ENCODE measurements at places on chromosomes 2 and 18.

DNA sequence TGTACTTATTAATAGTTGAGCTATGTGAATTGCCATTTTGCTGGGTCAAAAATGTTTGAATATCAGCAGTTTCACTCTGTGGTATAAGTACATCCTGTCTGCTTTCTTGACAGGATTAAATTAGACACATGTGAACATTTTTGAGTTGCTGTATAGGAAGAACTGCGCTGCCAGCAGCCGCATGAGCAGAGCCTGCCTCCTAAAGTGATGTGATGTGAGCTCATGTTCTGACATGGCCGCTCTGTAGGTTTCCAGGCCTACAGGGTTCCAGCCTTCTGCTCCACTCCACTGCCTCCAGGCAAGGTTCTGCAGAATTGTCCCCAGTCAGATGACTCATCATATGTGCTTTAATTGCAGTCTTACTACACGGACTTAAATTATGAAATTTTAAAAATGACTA lies 119.7 kb upstream of the NFATC1 start:
- no peak for DNase-seq

- no peak for DNase-seq
Measured at GRCh38 chr2:68936427-68936826, 16.3 kb downstream of the GKN2 start.

DNA sequence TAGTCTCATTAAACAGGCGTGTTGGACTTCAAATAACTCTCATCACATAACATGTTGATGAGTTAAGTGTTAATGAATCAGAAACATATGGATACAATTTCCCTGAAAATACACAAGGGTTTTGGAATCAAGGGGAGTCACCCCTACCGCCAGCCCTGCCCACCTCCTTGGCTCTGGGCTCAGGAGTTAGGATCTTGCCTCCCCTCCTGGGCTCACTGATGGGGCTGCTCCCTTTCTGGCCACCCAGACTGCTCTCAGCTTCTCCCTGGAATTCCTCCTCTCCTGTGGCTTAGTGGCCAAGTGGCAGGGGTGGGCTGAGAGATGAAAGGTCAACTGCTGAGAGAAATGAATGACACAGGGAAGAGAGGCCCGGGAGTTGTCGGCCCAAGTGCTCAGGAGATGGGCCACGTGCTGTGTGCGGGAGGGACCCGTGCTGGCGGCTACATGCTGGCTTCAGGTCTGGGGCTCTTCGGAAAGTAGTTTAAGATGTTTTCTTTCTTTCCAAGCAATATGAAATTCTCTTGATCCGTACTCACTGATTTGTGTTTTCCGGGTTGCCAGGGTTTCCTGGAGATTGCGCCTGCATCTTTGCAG lies 55.8 kb upstream of the TNP1 start:
- no peak for DNase-seq

- DNase-seq: no peak
Measured at GRCh38 chr2:55231546-55232083, 478 bp downstream of the CLHC1 start.

- no peak for DNase-seq
Measured at GRCh38 chr2:212940816-212941215, 210.6 kb downstream of the IKZF2 start.

DNA sequence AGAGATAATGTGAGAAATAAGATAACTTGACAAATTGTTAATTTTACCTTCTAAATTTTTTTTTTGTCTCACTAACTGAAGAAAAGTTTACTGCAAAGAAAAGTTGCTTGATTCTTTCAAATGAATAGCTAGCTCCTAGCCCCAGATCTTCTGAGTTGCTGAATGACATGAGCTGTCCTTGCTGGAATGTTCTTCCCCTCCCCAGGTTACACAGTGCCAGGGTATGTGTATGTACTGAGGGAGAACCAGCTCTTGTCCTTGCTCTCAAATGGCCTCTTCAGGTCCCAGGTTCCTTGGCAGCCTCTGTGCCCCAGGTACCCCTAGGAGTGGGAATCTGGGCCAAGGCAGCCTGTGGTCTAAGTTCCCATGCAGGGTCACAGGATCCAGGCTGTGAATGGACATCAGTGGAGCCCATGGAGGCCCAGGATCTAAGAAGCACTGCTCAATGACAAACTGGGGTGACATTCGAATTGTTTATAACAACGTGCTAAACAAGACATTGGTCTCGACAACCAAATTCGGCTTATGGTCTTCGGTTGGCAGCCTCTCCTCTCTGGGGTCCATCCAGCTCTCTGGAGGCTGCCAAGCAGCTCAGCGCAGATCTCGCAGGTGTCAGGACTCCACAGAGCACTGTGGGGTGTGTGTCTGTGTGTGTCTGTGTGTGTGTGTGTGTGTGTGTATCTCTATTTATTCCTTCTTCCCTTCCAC lies 17.1 kb upstream of the INO80C start:
- no peak for DNase-seq

DNA sequence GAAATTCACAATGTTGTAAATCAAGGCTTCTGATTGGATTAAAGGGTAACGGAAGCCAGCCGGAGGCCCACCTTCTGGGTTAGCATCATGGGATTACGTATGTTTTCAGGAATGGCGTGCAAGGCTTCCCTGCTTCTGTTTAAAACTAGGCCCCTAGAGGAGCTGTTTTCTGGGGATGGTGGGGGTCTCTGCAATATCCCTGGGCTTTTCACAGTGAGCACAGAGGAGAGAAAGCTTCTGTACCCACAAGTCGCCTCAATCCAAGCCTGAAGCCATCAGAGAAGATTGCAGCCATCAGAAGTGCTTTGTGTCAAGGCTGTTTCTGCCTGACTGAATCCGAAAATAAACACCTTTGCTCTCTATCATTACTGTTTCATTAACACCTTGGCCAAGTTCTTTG lies 226.9 kb upstream of the SMIM21 start:
- no peak for DNase-seq

DNA sequence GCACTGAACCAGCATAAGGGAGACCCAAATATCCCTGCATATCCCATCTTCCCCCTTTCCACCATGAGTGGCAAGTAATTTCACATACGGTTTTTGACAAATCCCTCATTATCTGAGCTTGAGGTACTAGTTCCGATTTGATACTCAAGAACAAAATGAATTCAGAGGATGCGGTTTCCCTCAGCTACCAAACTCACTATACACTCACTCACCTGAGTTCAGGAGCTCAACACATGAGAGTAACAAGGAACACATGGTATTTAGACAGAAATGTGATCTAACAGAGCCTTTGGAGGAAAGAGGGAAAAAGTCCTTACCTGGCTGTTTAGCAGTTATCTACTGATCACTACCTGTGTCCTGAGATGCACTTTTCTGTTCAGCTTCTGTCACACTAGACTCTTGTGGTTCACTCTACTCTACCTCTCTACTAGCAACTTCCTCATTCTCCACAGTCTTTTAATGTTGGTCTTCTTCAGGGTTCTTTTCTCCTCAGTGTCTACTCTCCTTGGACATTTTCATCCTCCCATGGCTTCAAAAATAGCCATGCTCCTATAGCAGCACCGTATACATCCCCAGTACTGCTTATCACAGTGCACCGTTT lies 25.1 kb downstream of the ASXL2 start:
- no peak for DNase-seq

- DNase-seq: no peak
Measured at GRCh38 chr2:108228006-108228405, 11.8 kb upstream of the SULT1C3 start.

DNA sequence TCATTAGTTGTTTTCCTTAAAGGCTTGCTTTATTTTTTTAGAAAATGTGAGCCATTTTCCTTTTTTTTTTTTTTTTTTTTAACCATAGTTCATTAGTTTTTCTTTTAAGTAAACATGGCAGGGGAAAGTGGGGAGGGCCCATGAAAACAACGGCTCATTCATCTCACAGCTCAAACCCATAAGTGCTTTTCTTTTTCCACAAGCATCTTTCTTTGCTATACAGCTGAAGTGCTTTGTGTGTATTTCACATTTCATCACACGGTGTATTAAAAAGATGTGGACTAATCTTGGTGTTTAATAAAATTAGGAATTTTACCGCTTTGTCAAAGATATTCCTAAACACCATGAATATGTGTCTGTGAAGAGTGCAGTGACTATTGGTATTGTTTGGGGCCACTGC lies 41.6 kb downstream of the RHBDD1 start:
- DNase-seq: no peak

- DNase-seq: no peak
Measured at GRCh38 chr2:225340923-225341322, 58.6 kb upstream of the NYAP2 start.

- DNase-seq: no peak
Measured at GRCh38 chr18:5197032-5197434, at the start of gene AKAIN1. Gene AKAIN1, minus strand, starts transcription at chr18:5197257. Its CDS starts 204 bp downstream, at chr18:5197053.

DNA sequence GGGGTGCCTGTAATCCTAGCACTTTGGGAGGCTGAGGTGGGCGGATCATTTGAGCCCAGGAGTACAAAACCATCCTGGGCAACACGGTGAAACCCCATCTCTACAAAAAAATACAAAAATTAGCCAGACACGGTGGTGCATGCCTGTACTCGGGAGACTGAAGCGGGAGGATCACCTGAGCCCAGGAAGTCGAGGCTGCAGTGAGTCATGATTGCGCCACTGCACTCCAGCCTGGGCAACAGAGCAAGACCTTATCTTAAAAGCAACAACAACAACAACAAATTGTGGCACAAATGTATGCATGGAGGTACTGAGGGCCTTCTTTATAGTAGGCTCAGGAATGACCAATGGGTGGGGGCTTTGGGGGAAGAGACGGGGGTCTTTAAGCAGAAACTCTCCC lies 38.5 kb downstream of the HPCAL1 start:
- no peak for DNase-seq

DNA sequence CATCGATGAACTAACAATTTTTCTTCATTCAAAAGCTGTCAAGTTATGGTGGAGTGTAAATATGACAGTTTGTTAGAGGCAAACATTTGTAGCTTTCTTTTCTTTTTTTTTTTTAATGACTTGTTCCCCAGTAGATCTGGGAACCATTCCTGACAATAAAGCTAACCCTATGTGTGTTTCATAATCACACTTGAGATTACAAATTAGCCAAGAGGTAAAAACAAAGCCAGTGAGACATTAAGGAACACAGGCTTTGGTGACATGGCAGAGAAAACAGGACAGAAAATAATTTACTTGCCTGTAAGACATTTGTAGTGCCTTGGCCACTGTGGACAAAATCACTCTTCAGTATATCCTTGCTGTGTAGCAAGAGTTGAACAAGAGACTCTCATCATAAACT lies 135.9 kb downstream of the UBE2E3 start:
- no peak for DNase-seq

GRCh38 chr2:96291751-96292150 lies 13.6 kb downstream of the SNRNP200 start:
- no peak for DNase-seq

DNA sequence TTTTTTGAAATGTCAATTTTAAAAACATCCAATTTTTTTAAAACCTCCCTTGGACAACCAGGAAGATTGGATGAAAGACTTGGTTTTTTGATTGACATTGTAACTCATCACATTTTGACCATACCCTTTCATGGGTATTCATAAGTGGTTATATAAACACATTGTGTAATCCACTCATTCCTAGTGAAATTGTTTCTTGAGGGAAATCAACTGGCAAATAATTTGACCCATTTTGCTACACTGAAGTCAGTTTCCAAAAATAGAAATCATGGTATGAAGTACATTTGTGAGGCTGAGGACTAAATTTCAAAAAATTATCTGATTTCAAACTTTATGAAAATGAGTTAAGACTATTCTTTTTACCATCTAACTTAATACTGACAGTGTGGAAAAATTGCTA lies 31.5 kb downstream of the FBXO48 start:
- DNase-seq: no peak

DNA sequence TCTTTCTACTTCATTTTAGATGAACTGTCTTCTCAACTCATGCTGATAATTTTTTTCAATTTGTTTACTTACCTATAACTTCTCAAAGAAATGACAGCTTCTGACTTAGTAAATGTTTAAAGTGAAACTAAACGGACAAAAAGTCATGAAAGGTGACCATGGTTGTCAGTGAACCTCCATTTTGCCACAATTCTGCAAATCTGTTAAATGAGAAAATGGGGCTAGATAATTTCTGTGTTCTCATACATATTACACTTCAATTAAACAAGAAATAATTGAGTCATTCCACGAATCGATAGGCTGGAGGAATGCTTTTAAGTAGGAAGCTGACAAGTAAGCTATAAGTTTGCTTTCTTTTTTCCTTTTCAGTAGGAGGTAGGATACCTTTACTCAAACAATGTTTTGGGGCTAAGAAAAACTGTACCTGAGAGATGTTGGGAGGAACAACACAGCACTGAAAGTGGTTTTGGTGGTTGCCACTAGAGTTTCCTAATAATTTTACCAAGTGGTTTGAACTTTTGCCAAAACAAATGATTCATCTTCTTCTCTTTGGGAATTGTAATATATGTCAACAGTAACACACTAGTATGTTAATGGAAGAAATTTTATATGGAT lies 17.1 kb downstream of the DYNAP start:
- DNase-seq: no peak

GRCh38 chr2:47079515-47080412 lies 75.3 kb downstream of the STPG4 start:
- DNase-seq: no peak

- no peak for DNase-seq
Measured at GRCh38 chr2:188976545-188977268, 2.5 kb downstream of the COL3A1 start.

DNA sequence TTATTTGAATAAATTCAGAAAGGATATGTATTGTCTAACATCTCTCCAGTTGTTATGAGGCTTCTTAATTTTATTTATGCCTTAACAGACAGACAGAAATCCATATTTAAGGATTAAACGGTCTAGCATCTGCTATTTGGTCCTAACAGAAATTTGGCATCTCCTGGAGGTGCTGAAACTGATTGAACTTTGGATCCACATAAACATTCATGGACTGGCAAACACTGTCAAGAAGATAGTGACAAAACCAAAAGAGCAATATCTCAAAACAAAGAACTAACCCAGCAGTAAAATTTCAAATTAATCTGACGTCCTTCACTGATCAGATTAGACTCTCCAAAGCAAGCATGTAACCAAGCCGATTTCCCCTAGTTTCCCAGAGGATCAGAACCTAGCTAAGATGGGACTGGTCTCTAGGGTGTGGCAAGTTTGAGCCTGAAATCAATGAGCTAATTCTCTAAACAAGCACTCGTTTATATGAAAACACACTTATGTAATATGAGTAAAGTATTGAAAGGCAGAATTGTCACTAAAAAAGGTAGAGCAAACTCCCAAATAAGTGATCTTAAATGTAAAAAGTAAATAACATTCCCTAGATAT lies 139.5 kb downstream of the NOL4 start:
- DNase-seq: no peak

DNA sequence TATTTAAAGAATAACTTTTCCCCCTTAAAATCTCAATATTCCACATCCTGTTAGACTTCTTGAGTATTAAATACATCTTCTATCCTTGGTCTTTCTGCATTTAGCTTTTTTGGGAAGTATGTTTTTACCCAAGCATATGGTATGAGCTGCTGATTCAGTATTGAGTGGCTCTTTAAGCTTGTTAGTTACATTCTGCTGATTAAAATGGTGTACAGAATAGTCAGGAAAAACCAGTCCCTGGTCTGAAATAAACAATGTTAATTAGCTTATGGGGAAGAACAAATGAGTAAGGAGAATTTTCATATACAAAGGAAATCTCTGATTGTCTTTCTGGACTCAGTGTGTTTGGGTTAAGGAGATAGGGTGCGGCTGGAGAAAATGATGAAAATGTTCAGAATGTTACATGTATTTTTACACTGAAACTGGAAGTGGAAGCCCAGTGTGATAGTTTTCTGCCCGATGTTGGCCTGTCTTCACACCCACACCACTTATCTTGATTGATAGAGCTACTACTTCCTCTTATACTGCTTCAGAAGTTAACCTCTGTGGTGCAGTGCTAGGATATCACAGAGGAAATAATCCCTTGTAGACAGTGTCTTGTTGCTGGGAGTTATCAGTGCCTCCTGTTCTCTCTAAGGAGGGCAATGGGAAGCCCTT lies 84.0 kb downstream of the MSH2 start:
- DNase-seq: no peak

Measured in activated T-helper 1 cell treated with anti-CD3 and anti-CD28 coated beads, Interleukin-12 subunit alpha, Interleukin-12 subunit beta, Interleukin-2, Interleukin-4 antibody, amounts not matched to agents 30 ng/mL and 10 ng/mL and 1 ng/mL, durations not matched to agents 14 hours and 24 hours and 36 hours (primary cell).